Kidney tubule cell (primary cell): ENCODE measurements at places on chromosomes 6 and 20.

GRCh38 chr20:37540001-37540400 is 12.3 kb upstream of the BLCAP start:
- no peak for DNase-seq

GRCh38 chr20:836190-836589 is 2.7 kb downstream of the FAM110A start:
- DNase-seq: no peak

GRCh38 chr6:14086701-14087100 is 30.9 kb upstream of the CD83 start:
- peak; percentile 32 for DNase-seq

DNA sequence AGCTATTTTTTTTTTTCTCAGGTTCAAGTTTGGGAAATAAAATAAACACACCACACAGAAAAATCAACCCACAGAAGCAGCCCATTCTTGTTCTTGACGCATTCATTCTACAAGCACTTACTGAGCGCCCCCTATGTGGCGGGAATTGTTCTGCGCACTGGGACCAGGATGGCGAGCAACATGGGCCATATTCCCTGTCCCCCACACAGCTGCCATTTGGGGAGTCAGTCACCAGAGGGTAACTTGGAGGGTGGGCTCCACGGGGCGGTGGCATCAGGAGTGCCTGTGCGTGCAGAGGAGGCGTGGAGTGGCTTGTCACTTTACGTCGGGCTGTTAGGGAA is 185.0 kb upstream of the PDE10A start:
- no peak for DNase-seq

- DNase-seq: peak; percentile 20
Measured at GRCh38 chr6:143176090-143177021, 115.7 kb downstream of the AIG1 start.

DNA sequence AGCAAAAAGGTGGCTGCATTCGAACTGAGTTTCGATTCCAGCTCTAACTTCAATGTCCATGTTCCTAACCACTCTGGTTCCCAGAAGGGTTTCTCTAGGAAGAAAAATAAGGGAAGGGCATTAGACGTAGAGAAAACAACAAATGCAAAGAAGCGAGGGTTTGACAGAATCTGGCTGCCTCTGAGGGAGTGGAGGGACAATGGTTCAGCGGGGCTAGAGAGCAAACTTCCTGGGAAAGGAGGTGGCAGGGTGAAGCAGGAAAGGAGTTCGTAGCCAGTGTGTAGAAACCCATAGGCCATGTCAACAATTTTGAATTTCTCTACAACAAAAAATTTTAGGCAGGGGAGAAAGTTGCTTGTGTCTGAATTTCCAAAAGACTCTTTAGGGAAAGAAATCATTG is 14.5 kb upstream of the DNAAF9 start:
- no peak for DNase-seq

GRCh38 chr6:2790588-2791449 is 25.6 kb downstream of the WRNIP1 start:
- DNase-seq: peak; percentile 87

- no peak for DNase-seq
Measured at GRCh38 chr6:118735320-118735719, 83.9 kb upstream of the CEP85L start.

DNA sequence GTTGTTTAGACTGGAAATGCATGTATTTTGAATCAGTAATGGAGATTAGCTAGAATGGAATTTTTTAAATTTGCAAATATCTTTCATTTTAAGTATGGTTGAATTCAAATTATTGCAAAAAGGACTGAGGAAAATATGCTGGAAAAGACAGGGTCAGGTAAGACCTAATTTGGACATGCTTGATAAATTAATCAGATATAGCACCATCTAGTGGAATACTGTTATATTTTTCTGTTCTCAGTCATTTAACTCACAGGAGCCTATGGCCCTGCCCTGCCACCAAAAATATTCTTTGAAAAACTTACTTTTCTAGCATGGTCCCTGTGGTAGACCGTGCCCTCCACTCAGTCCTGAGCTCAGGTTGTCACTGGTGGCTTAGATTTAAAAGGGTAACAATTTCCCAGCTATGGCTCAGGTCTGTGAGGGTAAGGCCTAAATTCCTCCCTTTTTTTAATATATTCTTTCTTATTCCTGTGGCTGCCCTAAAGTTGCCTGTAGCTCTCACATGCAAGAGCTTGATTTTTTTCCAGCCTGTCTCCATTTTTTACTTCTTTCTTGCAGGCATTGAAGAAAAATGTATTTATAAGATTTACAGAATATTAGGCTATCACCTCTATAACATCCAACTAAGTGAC is 25.3 kb upstream of the KIAA1586 start:
- peak; percentile 58 for DNase-seq
